RWPE2 (cell line): ENCODE measurements at places on chromosomes 16 and 17.

DNA sequence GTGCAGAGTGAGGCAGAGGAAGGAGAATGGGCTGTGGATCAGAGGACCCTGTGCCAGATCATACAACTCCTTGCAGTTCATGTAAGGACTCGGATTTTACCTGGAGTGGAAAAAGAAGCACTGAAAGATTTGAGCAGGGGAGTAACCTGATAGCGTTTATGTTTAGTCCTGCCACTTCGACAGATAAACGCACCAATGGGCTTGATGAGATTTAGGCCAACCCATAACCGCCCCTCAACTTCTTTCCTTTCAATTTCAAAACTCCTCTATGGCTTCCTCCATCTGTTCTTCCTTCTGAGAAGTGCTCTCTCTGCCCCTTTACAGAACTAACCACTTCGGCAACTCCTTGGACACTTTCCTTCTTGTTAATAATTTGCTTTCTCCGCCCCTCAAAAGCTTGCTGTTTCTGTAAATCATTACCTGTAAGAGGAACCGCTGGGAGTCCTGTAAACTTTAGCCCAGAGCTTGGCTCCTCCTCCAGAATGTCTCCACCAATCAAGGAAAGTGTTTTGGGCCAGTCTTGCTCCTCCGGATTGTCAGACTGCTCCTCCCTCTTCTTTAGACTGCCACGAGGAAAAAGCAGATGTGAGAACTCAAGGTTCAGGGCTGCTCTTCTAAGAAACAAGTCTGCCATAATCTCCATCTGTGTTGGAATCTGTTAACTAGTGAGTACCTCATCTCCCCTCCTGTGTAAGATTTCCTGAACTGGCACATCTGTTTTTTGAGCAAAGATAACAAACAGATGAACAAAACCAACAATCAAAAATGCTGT is at the start of gene ACSM3:
ACSM3 (plus strand) TSS at position 554 of the 772 bp plus-strand sequence. CDS start 6,021 bp downstream, outside the sequence.
- H3K4me3 ChIP-seq: peak within 1 kb of the TSS; percentile 22
- no peaks in the 10 kb centered on the region for H3K4me1 ChIP-seq
- no peaks in the 10 kb centered on the region for H3K27me3 ChIP-seq
- DNase-seq: no peak
- no peak within 1 kb of the TSS for H3K27ac ChIP-seq

- H3K27me3 ChIP-seq: no peaks in the 10 kb centered on the region
- H3K4me1 ChIP-seq: peaks cover 3% of the 10 kb centered on the region
- peaks cover 17% of the 10 kb centered on the region for H3K36me3 ChIP-seq
- H3K27ac ChIP-seq: peak overlapping the region; percentile 55
Measured at GRCh38 chr17:50094243-50094752, 853 bp upstream of the PDK2 start.

- no peak overlapping the region for H3K4me3 ChIP-seq
- H3K36me3 ChIP-seq: no peaks in the 10 kb centered on the region
- H3K27ac ChIP-seq: no peak overlapping the region
- H3K4me1 ChIP-seq: no peaks in the 10 kb centered on the region
- no peaks in the 10 kb centered on the region for H3K27me3 ChIP-seq
Measured at GRCh38 chr16:72458035-72458434, 286.1 kb upstream of the PMFBP1 start.

- peaks cover 4% of the 10 kb centered on the region for H3K4me1 ChIP-seq
- H3K36me3 ChIP-seq: no peaks in the 10 kb centered on the region
Measured at GRCh38 chr17:65436871-65437270, 124.6 kb downstream of the AXIN2 start.

DNA sequence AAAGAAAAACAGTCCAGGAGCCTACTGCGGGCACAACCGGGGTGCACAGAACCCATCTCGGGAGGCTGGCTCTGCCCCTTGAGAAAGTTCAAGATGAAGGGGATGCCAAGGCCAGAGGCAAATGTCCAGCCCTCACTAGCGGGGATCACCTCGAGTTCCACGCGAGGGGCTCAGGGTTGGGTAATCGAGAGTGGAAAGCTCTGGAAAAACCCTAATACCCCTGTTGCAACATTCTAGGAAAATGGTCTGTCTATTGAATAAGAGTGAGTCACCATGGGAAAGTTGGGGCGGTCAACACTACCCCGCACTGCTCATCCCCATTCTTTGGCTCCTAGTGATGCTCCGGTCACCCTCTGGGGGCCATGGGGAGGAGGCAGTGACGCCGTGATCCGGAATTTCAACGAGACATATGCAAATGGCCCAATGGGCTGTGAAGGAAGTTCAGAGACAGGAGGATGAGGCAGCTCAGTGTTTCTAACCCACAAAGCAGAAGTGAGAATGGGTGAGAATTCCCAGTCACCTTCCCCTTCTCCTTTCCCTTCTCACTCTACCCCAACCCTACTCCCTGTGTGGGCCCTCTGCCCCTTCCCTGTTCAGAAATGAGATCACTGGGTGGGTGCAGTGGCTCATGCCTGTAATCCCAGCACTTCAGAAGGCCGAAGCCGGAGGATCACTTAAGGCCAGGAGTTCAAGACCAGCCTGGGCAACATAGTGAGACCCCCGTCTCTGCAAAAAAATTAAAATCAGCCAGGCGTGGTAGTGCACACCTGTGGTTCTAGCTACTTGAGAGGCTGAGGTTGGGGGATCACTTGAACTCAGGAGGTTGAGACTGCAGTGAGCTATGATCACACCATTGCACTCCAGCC is 22.4 kb downstream of the SOCS3 start:
- peak; percentile 90 for DNase-seq
- H3K27me3 ChIP-seq: no peaks in the 10 kb centered on the region
- H3K4me1 ChIP-seq: peaks cover 62% of the 10 kb centered on the region
- H3K4me3 ChIP-seq: no peak overlapping the region
- no peaks in the 10 kb centered on the region for H3K36me3 ChIP-seq

GRCh38 chr16:80279656-80280055 is 261.1 kb upstream of the DYNLRB2 start:
- peaks cover 4% of the 10 kb centered on the region for H3K4me1 ChIP-seq
- DNase-seq: no peak
- no peak overlapping the region for H3K27ac ChIP-seq
- no peak overlapping the region for H3K4me3 ChIP-seq
- H3K27me3 ChIP-seq: no peaks in the 10 kb centered on the region

DNA sequence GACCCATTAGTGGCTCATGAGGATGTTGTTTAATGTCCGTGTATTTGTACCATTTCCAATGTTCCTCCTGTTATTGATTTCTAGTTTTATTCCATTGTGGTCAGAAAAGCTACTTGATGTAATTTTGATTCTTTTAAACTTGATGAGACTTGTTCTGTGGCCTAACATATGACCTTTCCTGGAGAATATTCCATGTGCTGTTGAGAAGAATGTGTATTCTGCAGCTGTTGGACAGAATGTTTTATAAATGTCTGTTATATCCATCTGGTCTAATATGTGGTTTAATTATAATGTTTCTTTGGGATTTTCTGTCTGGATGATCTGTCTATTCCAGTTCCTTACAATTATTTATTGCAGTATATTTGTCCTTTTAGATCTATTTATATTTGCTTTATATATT is 2.9 kb upstream of the ABCA10 start:
- H3K4me1 ChIP-seq: no peaks in the 10 kb centered on the region
- no peak overlapping the region for H3K4me3 ChIP-seq
- H3K27me3 ChIP-seq: no peaks in the 10 kb centered on the region
- H3K27ac ChIP-seq: no peak overlapping the region

DNA sequence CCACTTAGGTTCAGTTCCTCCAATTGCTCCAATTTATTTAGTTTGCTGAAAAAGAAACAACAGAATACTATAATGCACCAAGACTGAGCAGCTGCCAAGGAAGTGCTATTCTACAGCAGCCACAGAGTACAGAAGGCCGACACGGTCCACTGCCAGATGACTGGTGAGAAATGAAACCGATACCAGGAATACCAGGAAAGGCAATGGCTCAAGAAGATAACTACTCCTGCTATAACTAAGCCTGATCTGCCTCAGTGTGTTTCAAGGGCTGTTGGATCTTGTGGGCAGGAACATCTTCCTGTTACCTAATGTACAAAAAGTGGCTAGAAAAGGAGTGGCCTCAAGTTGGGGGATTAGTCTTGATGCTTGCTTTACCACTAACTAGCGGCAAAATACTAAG is 32.8 kb downstream of the MARVELD3 start:
- no peak for DNase-seq
- no peak overlapping the region for H3K4me3 ChIP-seq
- no peaks in the 10 kb centered on the region for H3K4me1 ChIP-seq
- peaks cover 82% of the 10 kb centered on the region for H3K36me3 ChIP-seq
- no peaks in the 10 kb centered on the region for H3K27me3 ChIP-seq

DNA sequence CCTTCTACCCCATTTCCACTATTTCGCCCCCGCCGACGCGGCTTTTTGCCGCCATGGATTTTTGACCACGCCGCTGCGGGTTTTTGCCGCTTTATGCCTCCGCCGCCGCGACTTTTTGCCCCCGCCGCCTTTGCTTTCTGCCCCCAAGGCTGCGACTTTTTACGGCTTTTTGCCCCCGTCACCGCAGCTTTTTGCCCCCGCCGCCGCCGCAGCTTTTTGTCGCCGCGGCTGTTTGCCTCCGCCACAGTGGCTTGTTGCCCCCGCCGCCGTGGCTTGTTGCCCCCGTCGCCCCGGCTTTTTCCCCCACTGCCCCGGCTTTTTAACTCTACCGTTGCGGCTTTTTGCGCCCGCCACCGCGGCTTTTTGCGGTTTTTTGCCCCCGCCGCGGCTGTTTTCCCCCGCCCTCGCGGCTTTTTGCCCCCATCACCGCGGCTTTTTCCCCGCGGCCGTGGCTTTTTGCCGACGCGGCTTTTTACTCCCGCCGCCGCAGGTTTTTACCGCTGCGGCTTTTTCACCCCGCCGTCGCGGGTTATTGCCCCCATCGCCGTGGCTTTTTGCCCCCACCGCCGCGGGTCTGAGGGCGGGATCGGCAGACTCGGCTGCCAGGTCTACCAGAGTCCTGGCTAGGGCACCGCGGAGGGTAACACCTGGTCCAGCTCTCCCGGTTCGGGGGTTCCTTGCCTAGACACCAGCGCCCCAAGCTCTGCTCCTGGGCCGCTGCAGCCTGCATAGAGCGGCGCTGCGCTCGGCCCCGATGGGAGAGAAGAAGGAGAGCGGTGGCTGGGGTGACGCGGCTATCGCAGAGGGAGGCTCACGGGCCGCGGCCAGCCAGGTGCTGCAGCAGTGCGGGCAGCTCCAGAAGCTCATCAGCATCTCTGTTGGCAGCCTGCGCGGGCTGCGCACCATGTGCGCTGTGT is 562.7 kb upstream of the WSB1 start:
- H3K4me1 ChIP-seq: no peaks in the 10 kb centered on the region
- no peak for DNase-seq
- H3K27me3 ChIP-seq: no peaks in the 10 kb centered on the region
- no peak overlapping the region for H3K4me3 ChIP-seq
- no peak overlapping the region for H3K27ac ChIP-seq

GRCh38 chr17:79735096-79735495 is 4.4 kb downstream of the ENPP7 start:
- H3K27ac ChIP-seq: no peak overlapping the region
- no peaks in the 10 kb centered on the region for H3K36me3 ChIP-seq
- H3K27me3 ChIP-seq: peaks cover 28% of the 10 kb centered on the region
- no peaks in the 10 kb centered on the region for H3K4me1 ChIP-seq
- DNase-seq: no peak
- no peak overlapping the region for H3K4me3 ChIP-seq

DNA sequence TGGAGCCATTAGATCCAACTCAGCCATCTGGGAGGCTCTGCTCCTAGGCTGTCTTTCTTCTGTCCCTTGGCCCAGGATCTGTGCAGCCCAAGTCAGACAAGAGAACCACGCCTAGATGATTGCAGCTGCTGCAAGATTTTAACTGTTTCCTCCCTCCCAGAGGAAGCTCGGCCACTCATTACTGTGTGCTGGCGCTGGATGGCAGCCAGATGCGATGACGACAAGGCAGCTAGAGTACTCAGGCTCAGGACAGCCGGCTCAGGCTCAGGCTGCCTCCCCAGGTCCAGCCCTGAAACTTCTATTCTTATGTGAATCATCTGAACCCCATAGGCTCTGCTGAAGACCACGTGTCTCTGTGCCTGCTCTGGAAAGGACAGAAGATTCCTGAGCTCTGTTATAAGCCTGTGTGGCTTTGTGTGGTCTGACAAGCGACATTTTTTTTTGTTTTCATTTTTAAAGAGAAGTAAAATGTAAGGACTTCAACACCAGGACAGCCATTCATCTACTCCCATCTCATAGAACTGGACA is 32.1 kb upstream of the FBXW10B start:
- H3K4me3 ChIP-seq: peak overlapping the region; percentile 63
- H3K27me3 ChIP-seq: no peaks in the 10 kb centered on the region
- DNase-seq: peak; percentile 96
- peak overlapping the region; percentile 77 for H3K27ac ChIP-seq
- peaks cover 10% of the 10 kb centered on the region for H3K36me3 ChIP-seq
- H3K4me1 ChIP-seq: peaks cover 31% of the 10 kb centered on the region
